ENCODE measurements at places on chromosomes 5 and 9.

GRCh38 chr5:167916706-167917105 is 374.7 kb upstream of the WWC1 start:
- DNase-seq: no peak

GRCh38 chr5:51386916-51387883 is 4.0 kb downstream of the ISL1 start:
- no peak for DNase-seq

- DNase-seq: peak; percentile 8
These were observed 222.3 kb downstream of the GLIS3 start for GRCh38 chr9:4077499-4078102.

DNA sequence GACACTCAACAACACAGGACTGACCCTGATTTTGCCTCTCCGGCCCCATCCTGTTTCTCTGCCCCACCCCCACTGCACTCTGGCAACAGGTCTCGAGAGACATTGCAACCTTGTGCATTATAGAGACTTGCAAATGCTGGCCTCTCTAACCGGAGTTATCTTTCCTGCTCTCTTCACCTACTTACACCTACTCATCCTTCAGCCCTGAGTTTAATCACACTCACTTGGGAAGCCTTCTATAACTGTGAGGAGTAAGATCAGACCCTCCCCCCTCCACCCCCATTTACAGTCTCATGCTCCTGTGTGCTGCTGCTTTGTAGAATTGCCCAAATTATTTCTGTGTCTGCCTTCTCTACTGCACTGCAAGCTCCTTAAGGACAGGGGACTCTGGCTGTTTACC is 42.8 kb downstream of the WWC1 start:
- no peak for DNase-seq

DNA sequence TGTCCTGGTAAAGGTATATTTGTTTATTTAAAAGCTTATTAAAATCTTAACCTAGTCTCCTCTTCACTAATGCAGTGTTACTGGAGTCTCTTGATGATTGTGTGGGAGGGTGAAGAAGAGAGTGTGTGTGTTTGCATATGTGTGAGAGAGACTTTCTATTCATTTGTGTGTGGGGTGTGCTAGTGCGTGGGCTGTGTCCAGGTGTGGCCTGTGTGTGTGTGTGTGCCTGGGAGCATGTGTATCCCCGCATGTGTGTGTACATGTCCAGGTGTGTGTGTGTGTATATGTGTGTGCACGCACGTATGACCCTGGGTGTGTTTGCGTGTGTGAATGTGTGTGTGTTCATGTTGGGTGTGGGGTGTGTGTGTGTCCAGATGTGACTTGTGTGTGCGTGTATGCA is 10.3 kb upstream of the UNC5A start:
- DNase-seq: no peak

DNA sequence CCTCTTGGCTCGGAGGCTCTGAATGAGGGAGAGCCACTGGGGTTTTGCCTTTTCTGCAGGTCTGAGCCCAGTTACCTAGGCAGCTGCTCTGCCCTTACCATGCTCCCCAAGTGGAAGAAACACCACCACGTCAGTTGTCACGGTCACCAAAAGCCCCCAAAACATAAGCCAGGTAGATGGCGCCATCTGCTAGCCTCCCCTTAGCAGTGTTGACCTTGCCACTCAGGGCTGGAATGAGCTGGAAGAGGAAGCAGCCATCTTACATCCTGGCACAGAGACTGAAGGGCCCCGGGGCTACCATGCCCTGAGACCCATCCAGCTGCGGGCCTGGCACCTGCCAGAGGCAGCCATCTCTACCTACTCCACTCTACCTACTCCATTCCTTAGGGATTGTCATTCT is 7.4 kb downstream of the ZER1 start:
- DNase-seq: no peak

DNA sequence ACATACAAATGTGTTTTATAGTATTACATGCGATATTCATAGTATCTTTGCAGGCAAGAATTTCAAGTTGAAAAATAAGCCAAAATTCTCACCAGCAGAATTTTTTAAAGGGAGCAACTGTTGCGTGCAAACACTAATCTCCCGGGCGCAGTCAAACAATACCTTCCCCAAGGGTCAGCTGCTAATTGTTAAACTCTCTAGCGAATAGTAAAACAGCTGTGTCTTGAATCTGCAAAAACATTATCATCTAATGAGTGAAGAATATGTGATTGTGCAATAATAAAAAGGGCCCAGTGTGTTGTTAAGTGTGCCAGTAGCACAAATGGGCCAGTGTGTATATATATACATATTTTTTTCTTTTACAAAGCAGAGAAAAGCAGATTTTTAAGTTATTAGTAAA is 131.4 kb downstream of the CCDC192 start:
- no peak for DNase-seq

GRCh38 chr9:116327701-116328405 is 174.3 kb downstream of the PAPPA start:
- no peak for DNase-seq

DNA sequence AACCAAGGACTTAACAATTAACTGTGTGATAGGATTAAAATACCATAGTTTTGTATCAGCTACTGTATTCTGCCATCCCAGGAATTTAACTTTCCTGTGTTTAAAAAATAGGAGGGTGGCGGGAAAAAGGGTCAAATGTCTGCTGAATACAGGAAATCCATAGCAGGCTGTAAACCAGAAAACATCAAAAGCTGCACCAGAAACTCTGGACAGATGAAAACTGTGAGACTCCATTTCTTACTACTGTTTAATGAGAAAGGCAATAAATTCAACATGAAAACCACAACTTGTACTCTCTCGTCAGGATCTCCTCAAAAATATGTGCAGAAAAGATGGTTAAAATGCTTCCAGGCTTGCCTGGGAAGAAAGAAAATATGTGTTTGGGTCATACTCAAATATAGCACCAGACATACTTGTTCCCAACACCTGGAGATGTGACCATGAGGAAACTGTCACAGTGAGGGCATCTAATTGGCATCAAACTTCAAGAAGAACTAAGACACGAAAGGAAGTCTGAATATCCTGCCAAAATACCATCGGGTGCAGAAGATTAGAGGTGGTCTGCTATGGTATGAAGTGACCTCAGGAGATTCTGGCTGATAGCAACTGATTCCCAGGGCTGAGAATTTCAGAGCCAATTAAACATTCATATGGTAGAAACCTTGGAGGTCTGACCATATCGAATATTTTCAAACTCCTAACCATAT is 164.7 kb upstream of the TARS1 start:
- no peak for DNase-seq

- no peak for DNase-seq
These were observed 117.9 kb downstream of the MTX3 start for GRCh38 chr5:79873187-79873586.

- DNase-seq: no peak
These were observed 7.4 kb upstream of the CEL start for GRCh38 chr9:133054194-133054890.

GRCh38 chr5:39266442-39266841 is 47.1 kb upstream of the FYB1 start:
- DNase-seq: no peak

GRCh38 chr9:69265891-69266290 is 59.1 kb upstream of the ENTREP1 start:
- DNase-seq: no peak

DNA sequence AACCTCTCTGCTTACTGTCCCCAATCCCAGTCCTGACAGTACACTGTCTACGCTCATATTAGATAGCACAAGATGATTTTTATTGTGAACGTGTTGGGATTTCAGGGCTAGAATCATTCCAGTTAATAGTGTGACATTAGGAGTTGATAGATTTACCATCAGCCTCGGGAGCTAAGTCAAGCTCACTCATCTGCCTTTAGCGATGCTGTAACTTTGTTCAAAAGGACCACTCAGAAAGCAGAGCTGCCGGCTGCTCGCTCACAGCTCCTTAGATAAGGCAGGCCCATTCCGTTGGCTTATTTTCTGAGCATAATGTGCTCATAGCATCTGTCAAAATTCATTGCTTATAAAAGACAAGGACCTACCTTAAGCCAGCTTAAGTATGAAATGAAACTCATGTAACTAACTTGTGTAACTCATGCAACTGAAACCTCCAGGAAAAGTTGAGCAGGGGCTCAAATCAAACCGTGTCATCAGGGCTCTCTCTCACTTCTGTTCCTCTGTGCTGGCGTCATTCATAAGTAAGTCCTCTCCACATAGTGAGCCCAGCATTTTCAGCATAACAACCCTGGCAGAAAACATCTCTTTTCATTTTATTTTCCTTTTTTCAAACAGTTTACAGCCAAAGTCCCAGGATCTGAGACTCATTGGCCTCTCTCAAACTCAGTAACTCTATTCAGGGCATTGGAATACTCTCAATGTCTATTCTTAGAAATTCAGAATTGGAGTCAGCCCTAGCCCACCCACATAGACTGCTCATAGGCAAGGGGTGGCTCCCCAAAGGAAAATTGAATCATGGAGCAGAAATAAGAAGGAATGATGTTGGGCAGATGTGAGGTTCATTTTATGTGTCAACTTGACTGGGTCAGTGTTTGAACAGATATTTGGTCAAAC is 208.8 kb downstream of the MAN2A1 start:
- no peak for DNase-seq

Measured in stimulated activated CD4-positive, alpha-beta T cell treated with anti-CD3 and anti-CD28 coated beads, TNF-alpha, amount 100 ng/mL, for 48 hours (primary cell).